ENCODE measurements at places on chromosomes 16 and 17.

- DNase-seq = no peak
Observed at GRCh38 chr17:58537266-58537665, 22.8 kb upstream of the MTMR4 start.

- DNase-seq = peak; percentile 78
Observed at GRCh38 chr17:81821603-81822311, 11.3 kb downstream of the MCRIP1 start.

GRCh38 chr16:72124148-72124547, 30.5 kb downstream of the DHX38 start:
- DNase-seq = no peak

DNA sequence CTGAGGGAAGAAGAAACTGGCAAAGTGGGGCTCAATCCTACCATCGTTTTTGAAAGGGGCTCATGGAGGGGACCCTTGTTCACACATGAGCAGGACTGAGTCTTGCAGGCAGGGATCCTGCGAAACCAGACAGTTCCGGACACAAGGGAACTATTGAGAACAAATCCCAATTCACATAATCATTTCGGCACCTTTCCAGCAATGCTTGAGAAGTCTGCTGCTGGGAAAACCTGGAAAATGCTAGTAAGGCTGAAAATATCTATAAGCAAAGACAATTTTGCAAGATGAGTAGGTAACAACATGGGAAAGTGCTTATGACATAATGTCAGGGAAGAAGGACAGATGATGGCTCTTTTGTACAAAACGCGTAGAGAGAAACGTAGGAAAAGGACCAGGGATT, 52.1 kb upstream of the BPTF start:
- DNase-seq = no peak

- DNase-seq = no peak
Observed at GRCh38 chr16:49013727-49014080, 267.9 kb downstream of the CBLN1 start.

DNA sequence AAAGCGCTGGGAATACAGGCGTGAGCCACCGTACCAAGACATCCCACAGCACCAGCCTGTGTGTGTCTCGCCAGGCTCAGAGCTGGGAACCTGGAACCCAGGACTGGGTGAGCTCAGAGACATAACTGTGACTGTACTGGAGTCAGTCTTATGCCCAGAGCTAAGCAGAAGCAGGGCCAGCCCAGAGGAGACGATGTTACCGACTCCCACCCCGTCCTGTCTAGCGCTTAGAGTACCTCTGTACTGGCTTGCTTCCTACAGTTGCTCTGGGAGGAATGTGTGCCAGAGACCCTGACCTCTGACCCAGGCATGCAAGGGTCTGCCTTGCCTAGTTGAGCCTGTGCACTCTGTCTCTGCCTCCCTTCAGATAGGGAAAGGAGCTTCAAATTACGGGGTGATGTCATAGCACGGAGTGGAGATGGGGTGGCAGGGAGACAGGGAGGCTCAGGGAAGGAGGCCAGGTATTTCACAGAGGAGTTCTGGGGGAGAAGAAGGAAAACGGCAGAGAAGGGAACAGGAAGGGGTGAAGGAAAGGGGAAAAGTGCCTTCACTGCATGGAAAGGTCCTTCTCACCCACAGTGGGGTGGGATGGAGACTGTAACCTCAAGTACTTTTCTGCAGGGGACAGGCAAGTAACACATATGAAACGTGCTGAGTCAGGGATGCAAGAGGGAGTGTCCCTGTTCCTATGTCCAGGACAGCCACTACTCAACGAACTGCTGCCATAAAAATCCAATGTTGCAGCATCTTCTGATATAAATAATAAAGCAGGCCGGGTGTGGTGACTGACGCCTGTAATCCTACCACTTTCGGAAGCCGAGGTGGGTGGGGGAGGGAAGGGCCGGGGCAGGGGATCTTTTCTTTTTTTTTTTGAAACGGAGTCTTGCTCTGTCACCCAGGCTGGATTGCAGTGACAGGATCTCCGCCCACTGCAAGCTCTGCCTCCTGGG, 5.8 kb upstream of the ARMC5 start:
- DNase-seq = no peak

- DNase-seq = no peak
Observed at GRCh38 chr17:73234736-73235135, 26.9 kb downstream of the CPSF4L start.

DNA sequence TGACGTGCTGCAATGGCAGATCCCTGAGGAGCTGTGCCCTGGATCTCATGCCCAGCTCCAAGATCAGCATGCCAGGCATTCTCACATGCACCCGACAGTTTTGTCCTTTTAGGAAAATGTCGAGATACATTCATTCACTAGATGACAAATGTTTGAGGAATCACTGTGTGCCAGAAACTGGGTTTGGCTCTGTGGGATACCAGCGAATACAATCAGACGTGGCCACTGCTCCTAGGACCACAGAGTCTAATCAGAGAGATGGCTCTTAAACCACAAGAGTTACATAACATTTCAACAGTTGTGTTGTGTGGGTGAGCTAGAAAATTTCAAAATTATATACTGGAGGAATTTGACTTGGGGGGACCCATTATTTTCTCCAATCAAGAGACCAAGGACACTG, 579.7 kb downstream of the CDH13 start:
- no peak for DNase-seq

GRCh38 chr17:82061047-82061925, 4.3 kb downstream of the DUS1L start:
- DNase-seq = no peak

GRCh38 chr17:69878661-69879060, 196.4 kb upstream of the KCNJ16 start:
- no peak for DNase-seq

DNA sequence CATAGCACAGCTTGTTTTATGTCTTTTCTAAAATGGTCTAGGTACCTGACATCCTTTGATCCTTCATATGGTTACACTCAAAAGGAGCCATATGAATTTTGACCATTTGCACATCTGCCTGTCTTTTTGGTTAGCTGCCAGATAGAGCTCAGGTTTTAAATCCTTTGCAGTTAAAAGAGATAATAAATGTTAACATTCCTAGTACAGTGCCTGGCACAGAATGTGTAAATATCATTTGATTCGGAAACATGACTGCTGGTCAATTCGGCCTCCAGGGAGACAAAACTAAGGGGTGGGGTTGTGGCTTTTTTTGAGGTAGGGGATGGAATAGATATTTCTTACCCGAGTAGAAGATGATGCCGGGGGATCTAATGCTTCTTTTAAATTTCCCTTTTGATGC, 64.2 kb downstream of the FTO start:
- DNase-seq = no peak

- DNase-seq = no peak
Observed at GRCh38 chr17:72766761-72767356, 325.6 kb downstream of the SLC39A11 start.

DNA sequence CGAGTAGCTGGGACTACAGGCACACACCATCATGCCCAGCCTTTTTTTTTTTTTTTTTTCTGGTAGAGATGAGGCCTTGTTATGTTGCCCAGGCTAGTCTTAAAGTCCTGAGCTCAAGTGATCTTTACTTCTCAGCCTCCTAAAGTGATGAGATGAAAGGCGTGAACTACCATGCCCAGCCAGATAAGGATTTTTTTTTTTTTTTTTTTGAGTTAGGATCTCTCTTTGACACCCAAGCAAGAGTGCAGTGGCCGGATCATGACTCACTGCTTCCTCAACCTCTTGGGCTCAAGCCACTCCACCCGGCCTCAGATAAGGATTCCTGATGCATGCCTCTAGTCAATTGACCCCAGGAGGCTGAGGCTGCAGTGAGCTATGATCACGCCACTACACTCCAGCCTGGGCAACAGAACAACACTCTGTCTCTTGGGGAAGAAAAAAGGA, 11.2 kb upstream of the PLEKHG4 start:
- DNase-seq = no peak

DNA sequence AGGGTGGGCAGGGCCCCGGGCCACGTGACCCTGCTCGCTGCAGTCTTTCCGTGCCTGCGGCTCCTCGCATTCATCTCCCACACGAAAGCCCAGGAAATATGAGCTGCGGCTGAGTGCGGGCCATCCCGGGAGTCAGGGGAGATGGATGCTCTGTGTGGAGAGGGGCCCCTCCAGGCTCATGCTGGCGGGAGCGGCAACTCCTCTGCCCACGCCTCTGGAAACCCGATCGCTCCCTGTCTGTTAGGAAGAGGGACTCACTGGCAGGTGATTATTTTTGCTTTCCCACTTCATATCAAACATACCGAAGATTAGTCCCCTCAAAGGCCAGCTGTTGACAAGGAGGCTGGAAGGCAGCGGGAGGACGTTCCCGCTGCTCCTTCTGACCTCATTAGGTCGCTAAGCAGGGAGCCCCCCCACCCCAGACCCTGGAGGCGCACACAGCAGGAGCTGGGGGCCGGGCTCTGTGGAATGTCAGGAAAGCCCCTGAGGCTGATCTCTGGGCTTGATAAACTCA, 228.5 kb downstream of the FOXL1 start:
- no peak for DNase-seq

- no peak for DNase-seq
Observed at GRCh38 chr16:53704445-53704813, 473 bp downstream of the FTO start.

DNA sequence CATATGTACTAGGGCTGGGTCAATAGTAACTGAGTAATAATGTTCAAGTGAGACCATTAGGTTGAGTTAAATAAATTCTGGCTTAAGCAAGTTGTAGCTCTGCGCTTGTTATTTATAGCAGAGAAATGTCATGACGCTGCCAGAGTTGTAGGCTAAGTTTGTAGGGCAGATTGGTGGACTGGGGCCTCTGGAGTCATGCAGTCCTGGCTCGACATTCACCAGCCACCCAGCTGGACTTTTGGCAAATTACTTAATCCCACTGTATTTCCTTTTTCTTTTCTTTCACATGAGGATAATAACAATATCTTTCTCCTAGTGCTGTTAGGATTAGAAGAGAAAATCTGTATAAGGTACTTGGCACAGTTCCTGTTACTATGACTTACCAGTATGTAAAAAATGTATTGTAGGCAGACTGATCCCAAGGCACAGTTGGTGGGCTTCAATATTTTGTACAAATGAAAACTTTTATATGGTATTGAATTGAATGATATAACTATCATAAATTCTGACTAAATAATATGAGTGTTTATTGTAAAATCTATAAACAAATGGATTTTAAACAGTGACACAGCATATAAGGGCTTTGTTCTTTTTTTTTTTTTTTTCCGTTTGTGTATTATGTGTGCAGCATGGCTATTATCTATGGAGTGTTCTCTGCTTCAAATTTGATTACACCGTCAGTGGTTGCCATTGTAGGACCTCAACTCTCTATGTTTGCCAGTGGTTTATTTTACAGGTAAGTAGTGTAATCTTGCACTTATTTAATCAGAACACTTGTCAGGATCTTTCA, 2.6 kb downstream of the MFSD11 start:
- peak; percentile 70 for DNase-seq

DNA sequence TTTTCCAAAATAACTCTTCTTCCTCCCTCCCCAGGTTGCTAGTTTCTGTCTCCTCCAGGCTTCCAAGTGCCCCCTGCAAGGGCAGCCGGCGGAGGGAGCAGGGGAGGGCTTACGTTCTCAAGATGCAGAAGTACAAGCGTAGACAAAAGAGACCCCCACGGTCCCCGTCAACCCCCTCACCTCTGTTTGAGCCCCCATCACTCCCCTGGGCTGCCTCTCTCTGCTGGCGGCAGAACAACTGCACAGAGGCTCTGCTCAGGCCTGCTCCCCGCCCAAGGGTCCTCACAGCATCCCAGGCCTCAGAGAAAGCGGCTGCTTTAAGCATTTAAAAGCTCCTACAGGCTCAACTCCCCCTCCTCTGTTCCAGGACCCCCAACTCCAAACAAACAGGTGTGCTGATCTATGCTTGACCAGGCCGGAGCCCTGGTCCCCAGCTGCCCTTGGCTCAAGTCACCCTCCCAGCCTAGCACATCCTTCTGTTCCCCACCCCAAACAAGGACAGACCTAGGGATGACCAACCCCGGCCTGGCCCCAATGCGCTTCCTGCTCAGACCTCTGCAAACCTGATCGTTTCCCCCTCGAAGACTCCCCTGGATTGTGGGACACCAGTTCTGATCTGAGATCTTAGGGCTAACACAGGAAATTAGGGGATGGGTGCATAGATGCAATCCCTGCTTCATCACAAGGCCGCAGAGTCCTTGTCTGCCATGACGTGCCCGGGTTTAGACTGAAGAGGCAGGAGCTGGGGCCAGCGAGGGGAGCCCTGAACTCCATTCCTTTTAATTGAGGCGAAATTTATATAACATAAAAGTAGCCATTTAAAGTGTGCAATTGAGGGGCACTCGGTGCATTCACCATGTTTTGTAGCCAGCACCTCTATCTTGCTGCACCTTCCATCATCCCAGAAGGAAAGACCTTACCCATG, 17.2 kb upstream of the RBFOX3 start:
- no peak for DNase-seq

DNA sequence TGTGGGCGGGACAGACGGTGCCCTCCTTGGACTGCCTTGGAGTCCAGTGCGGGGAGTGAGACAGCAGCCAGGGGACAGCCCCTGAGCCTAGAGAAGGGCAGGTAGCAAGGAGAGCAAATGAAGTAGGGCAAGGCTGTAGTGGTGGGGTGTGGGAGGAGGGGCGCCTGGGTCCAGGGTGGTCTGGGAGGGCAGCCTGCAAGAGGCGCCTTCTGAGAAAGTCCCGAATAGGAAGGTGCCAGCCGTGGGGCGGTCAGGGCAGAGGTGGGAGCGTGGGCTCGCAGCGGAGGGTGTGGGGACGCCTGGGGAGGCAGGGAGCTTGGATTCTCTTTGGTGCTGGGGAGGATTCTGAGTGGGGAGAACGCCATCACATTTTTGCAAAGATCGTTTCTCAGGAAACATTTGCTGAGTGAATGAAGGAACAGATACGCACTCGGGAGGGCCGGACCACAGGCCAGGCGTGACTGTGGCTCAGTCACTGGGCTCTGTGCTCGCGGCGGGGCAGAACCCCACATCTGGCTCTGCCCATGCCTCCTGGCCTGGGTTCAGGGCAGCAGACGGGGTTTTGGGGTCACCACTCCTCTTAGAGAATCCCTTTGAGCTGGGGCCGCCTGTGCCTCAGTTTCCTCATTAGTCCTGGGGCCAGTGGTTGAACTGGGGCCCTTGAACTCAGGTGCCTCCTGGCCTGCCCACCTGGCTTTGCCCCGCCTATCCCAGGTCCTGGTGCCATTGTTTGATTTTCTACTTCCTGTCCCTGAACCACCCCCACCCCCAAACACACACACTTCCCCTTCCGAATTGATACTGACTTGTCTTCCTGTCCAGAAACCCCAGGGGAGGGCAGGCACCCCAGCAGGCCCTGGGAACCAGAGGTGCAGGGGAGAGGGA, 4.2 kb downstream of the SNN start:
- no peak for DNase-seq
